ENCODE measurements at places on chromosomes 4 and X. TPM values are rescaled to one million over a fixed set of nuclear protein-coding genes. Genes with fewer than 3 reads are reported as not detected.

The KLF8 gene
- total RNA-seq: not detected

The AKAP14 gene
- not detected for total RNA-seq

The CC2D2A gene
- 13.1 TPM for total RNA-seq

The OTUD6A gene
- total RNA-seq: not detected

The PCDH10 gene
- 0.23 TPM for total RNA-seq

The GATA1 gene
- total RNA-seq: not detected

The PLP1 gene
- total RNA-seq: not detected

The VGLL1 gene
- total RNA-seq: 5.3 TPM

GRCh38 chr4:81199831-81200230, 15.2 kb downstream of the PRKG2 start:
- DNase-seq: no peak

DNA sequence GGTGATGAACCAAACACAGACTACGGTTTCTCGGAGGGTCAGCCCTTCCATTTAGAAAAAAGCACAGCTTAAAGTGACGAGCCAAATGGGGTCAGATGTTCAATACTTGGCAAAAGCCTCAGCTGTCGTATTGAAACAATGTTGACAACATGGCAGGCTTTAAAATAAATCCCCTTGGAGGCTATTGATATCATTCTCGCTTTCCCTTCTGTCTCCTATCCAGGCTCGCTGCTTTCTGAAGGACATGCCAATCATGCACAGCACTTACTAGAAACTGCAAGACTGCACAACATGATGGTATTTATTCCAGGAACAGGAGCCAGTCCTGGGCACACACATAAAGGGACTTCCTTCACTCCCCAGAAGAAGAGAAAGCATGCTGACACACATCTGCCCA, 137.9 kb downstream of the SLC7A11 start:
- DNase-seq: no peak

- no peak for DNase-seq
These were observed 9.6 kb downstream of the NLGN3 start for GRCh38 chrX:71154196-71154595.

GRCh38 chr4:151173871-151174270, 74.4 kb downstream of the RPS3A start:
- DNase-seq: no peak

- no peak for DNase-seq
These were observed 72.6 kb upstream of the PPARGC1A start for GRCh38 chr4:23962462-23962861.

GRCh38 chr4:174040287-174040686, 243.2 kb downstream of the FBXO8 start:
- DNase-seq: no peak

- no peak for DNase-seq
These were observed 166.4 kb downstream of the MID1 start for GRCh38 chrX:10453945-10454344.

- peak; percentile 62 for DNase-seq
These were observed 140.8 kb upstream of the EDNRA start for GRCh38 chr4:147340111-147340510.

GRCh38 chr4:108783665-108784463, 21.0 kb upstream of the ETNPPL start:
- peak; percentile 25 for DNase-seq

DNA sequence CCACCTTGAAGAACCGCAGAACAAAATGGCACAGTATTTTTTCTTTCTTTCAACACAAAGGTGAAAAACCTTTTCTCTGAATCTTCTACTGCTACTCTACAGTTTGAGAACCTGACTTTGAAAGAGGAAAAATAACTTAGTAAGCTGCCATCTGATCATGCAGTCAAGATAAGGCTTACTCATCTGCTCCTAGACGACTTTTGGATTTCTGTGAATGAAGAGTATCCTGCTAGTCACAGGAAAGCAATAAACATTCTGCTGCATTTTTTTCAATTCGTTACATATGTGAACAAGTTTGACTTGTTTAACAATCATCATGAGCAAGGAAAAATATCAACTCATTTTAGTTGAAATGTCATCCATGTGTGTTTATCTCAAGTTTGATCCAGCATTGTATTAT, 25.2 kb downstream of the TIGD2 start:
- DNase-seq: peak; percentile 77
